Esophagus muscularis mucosa (tissue), 4 donors: ENCODE measurements at places on chromosomes 12 and 14. TPM values are rescaled to one million over a fixed set of nuclear protein-coding genes. Genes with fewer than 3 reads are reported as not detected.
A peak's percentile ranks its signal among the peaks of the same experiment; 100 is the strongest.

DNA sequence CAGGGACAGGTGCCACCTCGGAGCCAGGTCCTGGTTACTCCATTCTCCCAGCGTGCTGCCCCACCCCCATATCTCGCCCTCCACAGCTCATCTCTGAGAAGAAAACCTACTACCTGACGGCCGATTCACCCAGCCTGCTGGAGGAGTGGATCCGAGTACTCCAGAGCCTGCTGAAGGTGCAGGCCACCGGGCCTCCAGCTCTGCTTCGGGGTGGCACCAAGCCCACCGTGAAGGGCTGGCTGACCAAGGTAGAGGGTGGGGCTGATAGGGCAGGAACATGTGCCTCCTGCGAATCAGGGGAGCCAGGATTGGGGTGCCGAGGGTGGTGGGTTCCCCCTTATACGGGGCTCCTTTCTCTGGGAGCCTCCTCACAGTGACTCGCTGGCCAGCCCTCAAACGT lies 25.9 kb downstream of the PIGH start:
- H3K27me3 ChIP-seq, result no peaks in the 10 kb centered on the region
- no peaks in the 10 kb centered on the region for H3K4me1 ChIP-seq
- DNase-seq, result no peak
- no peak overlapping the region for H3K4me3 ChIP-seq

- no peak for DNase-seq
- H3K4me1 ChIP-seq, result peaks cover 88% of the 10 kb centered on the region
- H3K27me3 ChIP-seq, result no peaks in the 10 kb centered on the region
- peak overlapping the region; percentile 74 for H3K4me3 ChIP-seq
- H3K36me3 ChIP-seq, result no peaks in the 10 kb centered on the region
Measured at GRCh38 chr12:55704824-55705718, 2.6 kb downstream of the ITGA7 start.

Gene FGF6
- not detected for total RNA-seq

- no peak overlapping the region for H3K27ac ChIP-seq
- H3K4me3 ChIP-seq, result no peak overlapping the region
- no peak for DNase-seq
Measured at GRCh38 chr12:114841557-114842251, 157.7 kb upstream of the TBX3 start.

Gene NELL2
- 5.8 TPM for total RNA-seq

DNA sequence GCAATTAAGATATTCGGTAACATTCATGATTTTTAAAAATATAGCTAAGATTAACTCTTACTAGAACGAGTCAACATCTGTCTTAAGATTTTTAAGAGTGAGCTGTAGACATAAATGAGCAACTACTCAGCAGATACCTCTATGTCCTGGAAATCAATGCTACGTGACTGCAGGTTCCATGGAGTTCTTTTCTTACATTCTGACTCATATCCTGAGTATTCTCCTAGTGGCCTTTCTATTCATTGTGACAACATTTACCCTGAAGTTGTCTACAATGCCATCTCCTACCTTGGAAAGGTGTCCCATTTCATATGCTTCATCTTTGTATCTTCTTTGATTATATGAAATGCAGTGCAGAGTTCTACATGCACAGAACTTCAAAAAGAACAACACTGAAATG lies 59.9 kb downstream of the PKP2 start:
- no peaks in the 10 kb centered on the region for H3K4me1 ChIP-seq
- no peaks in the 10 kb centered on the region for H3K27me3 ChIP-seq
- no peak overlapping the region for H3K27ac ChIP-seq
- H3K36me3 ChIP-seq, result no peaks in the 10 kb centered on the region
- H3K4me3 ChIP-seq, result no peak overlapping the region

Gene SYCP3
- not detected for total RNA-seq

GRCh38 chr12:79012636-79013035 lies 148.1 kb downstream of the SYT1 start:
- H3K27me3 ChIP-seq, result no peaks in the 10 kb centered on the region
- H3K4me1 ChIP-seq, result no peaks in the 10 kb centered on the region
- no peaks in the 10 kb centered on the region for H3K36me3 ChIP-seq
- no peak overlapping the region for H3K27ac ChIP-seq
- no peak for DNase-seq
- no peak overlapping the region for H3K4me3 ChIP-seq

- H3K36me3 ChIP-seq, result no peaks in the 10 kb centered on the region
- DNase-seq, result no peak
- H3K27ac ChIP-seq, result no peak overlapping the region
- no peaks in the 10 kb centered on the region for H3K27me3 ChIP-seq
- no peaks in the 10 kb centered on the region for H3K4me1 ChIP-seq
Measured at GRCh38 chr12:51227962-51228361, 10.1 kb upstream of the POU6F1 start.

DNA sequence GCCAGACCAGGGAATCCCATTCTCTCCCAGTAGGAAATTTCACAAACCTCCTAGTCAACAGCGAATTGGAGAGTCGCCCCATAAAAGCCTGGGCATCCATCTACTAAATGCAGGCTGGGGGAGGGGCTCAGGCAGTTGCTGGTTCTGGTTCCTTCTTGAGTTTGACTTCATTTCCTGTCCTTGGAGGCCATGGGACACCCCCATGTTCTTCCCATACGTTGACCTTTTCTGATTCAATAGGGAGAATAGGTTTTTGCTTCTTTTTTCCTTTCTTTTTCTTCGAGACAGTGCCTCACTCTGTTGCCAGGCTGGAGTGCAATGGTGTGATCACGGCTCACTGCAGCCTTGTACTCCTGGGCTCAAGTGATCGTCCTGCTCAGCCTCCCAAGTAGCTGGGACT lies 44.1 kb upstream of the TMEM263 start:
- no peaks in the 10 kb centered on the region for H3K36me3 ChIP-seq
- H3K27ac ChIP-seq, result no peak overlapping the region
- H3K4me1 ChIP-seq, result no peaks in the 10 kb centered on the region
- H3K27me3 ChIP-seq, result no peaks in the 10 kb centered on the region
- no peak for DNase-seq

GRCh38 chr12:131913666-131914065 lies 15.4 kb upstream of the PUS1 start:
- H3K27me3 ChIP-seq, result no peaks in the 10 kb centered on the region
- no peak overlapping the region for H3K4me3 ChIP-seq
- peaks cover 19% of the 10 kb centered on the region for H3K4me1 ChIP-seq
- no peak for DNase-seq
- H3K27ac ChIP-seq, result no peak overlapping the region
- H3K36me3 ChIP-seq, result peaks cover 96% of the 10 kb centered on the region

GRCh38 chr14:69281450-69282169 lies 21.7 kb downstream of the GALNT16 start:
- H3K4me1 ChIP-seq, result peaks cover 1% of the 10 kb centered on the region
- no peak for DNase-seq
- H3K4me3 ChIP-seq, result no peak overlapping the region
- no peaks in the 10 kb centered on the region for H3K36me3 ChIP-seq
- no peak overlapping the region for H3K27ac ChIP-seq

Gene HCAR1
- 0.13 TPM for total RNA-seq

Gene LTBP2
- 130 TPM for total RNA-seq
